Liver (tissue), 10 donors: ENCODE measurements at places on chromosomes 2 and 18.

DNA sequence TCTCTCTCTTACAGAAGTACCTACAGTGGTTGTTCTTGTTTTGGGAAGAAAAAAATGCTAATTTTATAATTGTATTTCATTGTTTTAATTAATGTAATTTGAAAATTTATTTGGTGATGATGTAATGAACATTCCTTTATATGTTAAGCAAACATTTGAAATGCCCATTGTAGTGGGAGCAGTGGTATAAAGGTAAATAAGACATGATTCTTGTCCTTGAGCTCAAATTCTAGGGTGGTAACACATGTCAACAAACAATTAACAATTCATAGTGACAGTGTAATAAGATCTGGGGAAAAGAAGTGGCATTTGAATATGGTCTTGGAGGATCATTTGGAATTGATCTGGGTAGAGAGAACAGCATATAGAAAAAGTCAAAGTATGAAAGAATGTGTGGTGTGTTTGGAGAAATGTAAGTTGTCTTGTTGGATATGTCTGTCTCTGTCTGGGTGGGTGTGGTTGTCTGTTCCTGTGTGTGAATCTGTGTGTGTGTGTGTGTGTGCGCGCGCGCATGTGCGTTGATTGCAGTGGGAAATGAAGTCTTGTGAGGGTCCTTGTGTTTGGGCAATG, 5.8 kb downstream of the PTPN4 start:
- no peaks in the 10 kb centered on the region for H3K27me3 ChIP-seq
- H3K36me3 ChIP-seq = no peaks in the 10 kb centered on the region
- peaks cover 35% of the 10 kb centered on the region for H3K4me1 ChIP-seq
- DNase-seq = no peak

- peak overlapping the region; percentile 69 for H3K27ac ChIP-seq
- H3K27me3 ChIP-seq = no peaks in the 10 kb centered on the region
- no peak overlapping the region for H3K4me3 ChIP-seq
- no peak for DNase-seq
- H3K36me3 ChIP-seq = no peaks in the 10 kb centered on the region
These were observed 15.2 kb downstream of the PDCD1 start for GRCh38 chr2:241843321-241844065.

DNA sequence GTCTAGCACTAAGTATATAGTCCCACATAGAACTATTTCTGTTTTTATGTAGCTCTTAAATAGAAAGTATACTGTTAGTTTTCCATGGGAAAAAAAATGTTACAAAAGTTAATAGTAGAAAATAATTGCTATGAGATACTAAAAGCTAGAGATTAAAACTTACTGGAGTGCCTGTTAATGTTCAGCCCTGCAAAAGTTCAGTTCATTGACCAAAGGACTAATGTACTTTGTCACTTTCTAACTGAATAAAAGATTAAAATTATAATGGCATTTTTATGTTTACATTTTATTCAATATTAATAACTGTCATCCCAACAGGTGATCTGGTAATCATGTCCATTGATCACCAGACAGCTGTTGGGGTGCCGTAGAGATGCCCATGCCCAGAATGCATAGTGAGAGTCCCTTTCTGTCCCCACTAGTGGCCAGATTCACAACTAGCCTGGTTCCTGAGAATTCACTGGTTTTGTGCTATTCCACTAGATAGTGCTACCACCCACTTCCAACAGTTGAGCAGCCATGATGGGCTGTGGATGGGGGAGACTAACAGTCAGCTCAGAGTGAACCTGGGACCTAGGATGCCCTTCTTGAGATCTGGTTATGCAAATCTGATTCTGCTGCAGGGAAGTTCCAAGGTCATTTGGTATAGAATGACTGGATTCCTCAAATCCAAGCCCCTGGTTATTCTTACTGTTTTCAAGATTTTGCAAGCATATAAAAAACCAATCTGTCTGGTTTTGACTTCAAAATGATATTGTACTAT, 57.8 kb downstream of the AFTPH start:
- peaks cover 1% of the 10 kb centered on the region for H3K4me1 ChIP-seq
- no peaks in the 10 kb centered on the region for H3K27me3 ChIP-seq
- no peak for DNase-seq
- no peak overlapping the region for H3K4me3 ChIP-seq
- H3K27ac ChIP-seq = no peak overlapping the region

DNA sequence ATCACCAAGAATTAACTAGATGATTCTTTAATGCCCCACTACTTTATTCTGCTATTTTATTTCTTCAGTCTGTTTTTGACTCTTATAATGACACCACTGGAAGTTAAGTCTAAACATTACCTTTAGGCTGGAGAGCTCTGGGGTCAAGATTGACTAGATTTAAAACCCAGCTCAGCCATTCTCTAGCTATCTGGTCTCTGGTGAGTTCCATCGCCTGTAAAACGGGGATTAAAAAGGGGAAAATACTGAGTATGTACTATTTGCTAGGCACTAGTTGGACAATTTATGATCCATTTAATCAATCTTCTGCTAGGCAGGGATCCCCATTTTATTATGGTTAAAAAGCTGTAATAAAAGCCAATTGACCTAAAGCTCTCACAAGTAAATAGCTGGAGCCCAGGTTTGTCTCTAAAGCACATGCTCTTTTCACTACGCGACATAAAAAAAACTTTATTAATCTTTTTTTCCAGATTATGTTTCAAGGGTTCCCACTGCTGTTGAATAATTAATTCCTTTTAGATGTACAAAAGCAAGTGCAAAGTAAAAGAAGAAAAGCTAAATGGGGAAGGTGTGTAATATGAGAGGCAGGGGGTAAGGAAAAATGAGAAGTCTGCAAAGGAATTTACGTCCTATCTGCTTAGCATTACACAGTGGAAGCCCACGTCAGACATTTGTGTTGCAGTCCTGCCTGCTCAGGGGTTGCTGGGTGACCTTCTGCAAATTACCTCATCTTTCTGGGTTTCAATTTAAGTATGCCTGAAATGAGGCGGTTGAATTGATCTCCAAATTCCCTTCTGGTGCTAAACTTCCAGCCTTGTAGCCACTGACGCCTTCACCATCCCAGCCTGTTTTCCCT, 918 bp upstream of the NABP1 start:
- H3K36me3 ChIP-seq = no peaks in the 10 kb centered on the region
- DNase-seq = no peak
- H3K27me3 ChIP-seq = no peaks in the 10 kb centered on the region
- H3K27ac ChIP-seq = peak overlapping the region; percentile 98

DNA sequence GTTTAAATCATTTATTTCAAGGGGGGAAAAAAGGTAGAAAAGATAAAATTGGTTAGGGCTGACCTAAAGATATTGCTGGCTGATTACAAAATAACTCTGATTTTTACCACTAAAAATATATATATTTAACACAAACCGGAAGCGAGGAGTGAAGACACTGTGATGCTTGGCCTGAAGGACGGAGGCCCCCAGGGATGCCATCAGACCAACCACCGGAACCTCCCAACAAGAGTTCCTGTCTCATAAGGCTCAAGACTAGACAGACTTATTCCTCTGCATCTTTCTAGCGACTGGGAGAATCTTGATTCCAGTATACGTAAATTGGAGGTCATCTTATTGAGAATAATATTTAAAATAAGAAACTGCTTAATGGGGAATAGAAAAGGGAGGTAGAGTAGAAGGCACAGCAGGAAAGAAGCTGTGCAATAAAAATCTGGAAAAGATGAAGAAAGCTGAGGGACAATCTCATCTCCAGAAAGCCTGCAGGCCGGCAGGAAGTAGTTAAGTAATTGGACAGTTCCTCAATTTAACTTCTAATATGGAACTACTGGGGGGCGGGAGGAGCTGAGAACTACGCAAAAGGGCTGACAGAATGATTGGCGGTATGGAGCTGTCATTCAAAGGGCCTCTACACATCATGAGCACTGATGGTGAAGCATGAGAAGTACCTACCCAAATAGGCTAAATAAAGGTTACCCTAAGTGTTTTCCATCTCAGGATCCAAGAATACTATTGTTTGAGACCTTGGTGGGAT, 91.1 kb downstream of the DTNB start:
- H3K27me3 ChIP-seq = no peaks in the 10 kb centered on the region
- no peaks in the 10 kb centered on the region for H3K4me1 ChIP-seq
- no peak overlapping the region for H3K27ac ChIP-seq
- DNase-seq = no peak
- H3K36me3 ChIP-seq = no peaks in the 10 kb centered on the region

DNA sequence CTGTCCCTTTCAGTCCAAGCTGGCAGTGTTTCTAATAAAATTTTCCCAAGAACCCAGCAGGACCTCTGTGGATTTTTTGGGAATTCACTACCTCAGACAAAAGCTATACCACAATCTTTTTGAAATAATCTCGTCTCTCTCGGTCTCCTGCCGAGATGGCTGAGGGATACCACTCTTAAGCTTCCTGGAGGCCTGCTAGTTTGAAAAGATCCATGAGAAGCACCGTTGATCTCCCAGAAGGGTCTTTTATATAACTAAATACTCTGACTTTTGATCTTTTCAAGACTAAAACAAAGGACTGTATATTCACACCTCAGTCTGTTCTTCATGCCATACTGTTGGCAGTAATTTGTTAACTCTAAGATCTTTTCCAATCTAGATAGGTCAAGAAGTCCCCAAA, 141.7 kb downstream of the UPP2 start:
- no peaks in the 10 kb centered on the region for H3K4me1 ChIP-seq
- no peak overlapping the region for H3K4me3 ChIP-seq
- DNase-seq = no peak
- no peaks in the 10 kb centered on the region for H3K36me3 ChIP-seq
- H3K27ac ChIP-seq = no peak overlapping the region
- no peaks in the 10 kb centered on the region for H3K27me3 ChIP-seq

DNA sequence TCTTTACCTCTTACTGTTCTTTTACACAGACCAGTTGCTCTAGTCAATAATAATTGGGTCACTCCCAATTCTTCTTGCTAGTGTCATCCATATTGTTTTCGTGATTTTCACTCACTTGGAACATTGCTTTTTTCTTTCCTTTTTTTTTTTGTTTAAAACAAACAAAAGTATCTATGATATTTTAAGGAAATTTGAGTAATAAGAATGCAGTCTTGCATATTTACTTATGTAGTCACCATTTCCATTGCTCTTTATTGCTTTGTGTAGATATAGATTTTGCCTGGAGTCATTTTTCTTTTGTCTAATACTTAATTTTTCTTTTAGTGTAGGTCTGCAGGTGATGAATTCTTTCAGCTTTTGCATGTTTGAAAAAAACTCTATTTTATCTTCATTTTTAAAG, 71.9 kb downstream of the WDR7 start:
- no peak for DNase-seq
- H3K36me3 ChIP-seq = peaks cover 3% of the 10 kb centered on the region
- no peak overlapping the region for H3K27ac ChIP-seq
- H3K4me3 ChIP-seq = no peak overlapping the region
- H3K4me1 ChIP-seq = no peaks in the 10 kb centered on the region

DNA sequence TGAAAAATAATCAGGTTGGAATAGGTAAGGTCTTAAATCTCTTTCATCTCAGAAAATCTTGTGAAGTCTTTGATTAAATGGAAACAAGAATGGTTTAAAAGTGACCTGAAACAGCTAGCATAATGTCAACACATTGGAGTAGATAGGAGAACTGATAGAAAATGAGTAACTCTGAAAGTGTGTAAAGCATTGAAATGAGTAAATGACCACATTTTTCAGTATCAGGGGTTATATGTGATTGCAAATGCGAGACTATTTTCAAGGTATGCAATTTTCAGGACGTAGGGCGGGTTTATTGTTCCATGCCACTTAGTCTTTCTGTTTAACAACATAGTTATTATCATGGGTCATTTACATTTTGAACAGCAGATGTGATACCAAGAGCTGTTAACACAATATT, 1383.2 kb downstream of the LRP1B start:
- no peaks in the 10 kb centered on the region for H3K36me3 ChIP-seq
- H3K4me1 ChIP-seq = no peaks in the 10 kb centered on the region
- no peaks in the 10 kb centered on the region for H3K27me3 ChIP-seq
- no peak for DNase-seq
- no peak overlapping the region for H3K4me3 ChIP-seq

DNA sequence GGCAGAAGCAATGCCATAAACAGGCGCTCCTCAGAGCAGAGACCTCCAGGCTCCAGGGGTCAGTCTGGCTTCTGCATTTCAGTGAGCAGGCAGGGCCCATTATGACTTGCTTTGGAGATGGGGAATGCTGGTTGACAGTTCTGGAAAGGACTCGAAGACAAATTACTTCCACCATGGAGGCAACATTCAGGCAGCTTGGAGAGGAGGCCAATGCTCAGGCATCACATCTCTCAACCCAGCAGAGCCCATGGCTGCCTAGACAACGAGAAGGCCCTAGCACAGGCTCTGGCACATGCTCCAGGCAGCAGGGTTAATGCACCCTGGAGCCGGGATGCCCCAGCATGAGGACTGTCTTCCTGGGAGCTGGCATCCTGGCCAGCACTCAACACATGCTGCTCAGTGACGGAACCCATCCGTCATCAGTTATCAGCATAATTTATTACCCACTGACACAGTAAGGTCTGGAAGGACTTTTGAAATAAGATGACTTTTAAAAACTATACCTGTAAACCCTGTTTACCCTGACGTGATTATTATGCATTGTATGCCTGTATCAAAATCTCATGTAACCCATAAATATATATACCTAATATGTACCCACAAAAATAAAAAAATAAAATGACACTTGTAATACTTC, 52.8 kb downstream of the ADNP2 start:
- no peaks in the 10 kb centered on the region for H3K27me3 ChIP-seq
- H3K4me1 ChIP-seq = no peaks in the 10 kb centered on the region
- H3K27ac ChIP-seq = no peak overlapping the region
- H3K4me3 ChIP-seq = no peak overlapping the region

GRCh38 chr2:71282493-71282892, 49.1 kb upstream of the ZNF638 start:
- H3K36me3 ChIP-seq = no peaks in the 10 kb centered on the region
- no peaks in the 10 kb centered on the region for H3K27me3 ChIP-seq
- H3K4me1 ChIP-seq = peaks cover 6% of the 10 kb centered on the region
- H3K4me3 ChIP-seq = no peak overlapping the region

DNA sequence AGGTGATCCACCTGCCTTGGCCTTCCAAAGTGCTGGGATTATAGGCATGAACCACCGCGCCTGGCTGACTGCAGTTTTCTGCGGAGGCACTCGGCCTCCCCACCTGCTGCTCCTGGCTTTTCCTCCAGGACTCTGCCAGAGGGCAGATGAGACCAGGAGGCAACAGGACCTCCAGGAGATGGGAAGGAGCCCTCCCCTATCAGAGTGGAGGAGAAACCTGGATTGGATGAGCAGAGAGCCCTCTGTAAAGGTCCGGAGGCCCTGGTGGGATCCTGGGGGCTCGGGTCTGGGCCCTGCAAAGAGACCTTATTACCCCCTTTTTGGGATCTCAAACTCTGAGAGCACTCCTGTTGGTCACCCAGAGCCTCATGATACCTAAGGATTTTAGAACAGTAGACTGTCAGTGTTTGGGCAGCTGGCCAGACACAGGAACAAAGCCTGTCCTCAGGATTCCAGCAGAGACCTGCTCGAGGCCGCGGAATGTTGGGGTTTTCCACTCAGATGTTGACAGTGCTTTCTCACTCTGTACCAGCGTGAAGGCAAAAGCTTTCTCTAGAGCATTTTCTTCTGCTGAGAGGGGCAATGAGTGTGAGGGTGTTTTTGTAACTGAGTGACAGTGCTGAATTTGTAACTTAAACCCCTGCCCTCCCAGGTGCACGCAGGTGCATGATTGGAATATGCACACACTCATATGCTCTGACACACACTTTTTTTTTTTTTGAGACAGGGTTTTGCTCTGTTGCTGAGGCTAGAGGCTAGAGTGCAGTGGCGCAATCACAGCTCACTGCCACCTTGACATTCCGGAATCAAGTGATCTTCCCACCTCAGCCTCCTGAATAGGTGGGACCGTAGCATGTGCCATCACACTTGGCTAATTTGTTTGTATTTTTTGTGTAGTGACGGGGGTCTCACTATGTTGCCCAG, 48.4 kb downstream of the NPPC start:
- no peak overlapping the region for H3K27ac ChIP-seq
- H3K4me1 ChIP-seq = no peaks in the 10 kb centered on the region
- DNase-seq = no peak
- no peaks in the 10 kb centered on the region for H3K36me3 ChIP-seq
- no peak overlapping the region for H3K4me3 ChIP-seq
